Inflammatory macrophage (primary cell): ENCODE measurements at places on chromosomes 11 and 22.
A peak's percentile ranks its signal among the peaks of the same experiment; 100 is the strongest.

- DNase-seq: no peak
Observed at GRCh38 chr11:31628111-31628510, 118.5 kb downstream of the ELP4 start.

DNA sequence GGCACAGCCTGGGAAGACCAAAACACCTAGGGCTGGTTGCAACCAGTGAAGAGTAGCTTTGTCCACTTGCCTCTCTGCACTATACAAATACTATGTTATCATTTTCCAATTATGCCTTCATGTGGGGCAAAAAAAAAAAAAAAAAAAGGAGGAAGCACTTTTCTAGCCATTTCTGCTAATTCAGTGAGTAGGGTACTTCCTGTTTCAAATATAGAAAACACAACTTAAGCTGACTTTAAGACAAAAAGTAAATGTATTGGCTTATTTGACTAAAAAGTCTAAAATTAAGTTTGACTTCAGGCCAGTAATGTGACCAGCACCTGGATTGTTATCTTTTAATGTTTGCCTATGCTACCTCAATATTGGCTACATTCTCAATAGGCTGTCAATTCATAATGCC lies 15.3 kb downstream of the CCDC73 start:
- peak; percentile 56 for DNase-seq

DNA sequence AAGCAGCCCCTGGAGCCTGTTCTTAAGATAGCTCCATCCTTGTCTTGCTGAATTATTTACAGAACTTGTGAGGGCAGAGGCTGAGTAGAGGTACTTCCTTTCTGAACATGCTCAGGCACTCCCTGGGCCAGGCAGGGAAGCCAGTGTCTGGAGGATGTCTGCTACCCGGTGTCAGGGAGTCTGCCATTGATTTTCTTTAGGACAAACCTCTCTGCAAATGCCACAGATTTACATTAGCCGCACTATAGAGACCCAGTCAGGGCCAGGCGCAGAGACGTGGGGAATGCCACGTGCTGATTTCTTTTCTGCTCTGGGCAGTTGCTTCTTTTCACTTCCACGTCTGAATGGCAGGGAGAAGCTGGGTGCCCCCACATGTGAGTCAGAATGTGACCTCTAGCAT lies 585.5 kb downstream of the NTM start:
- no peak for DNase-seq

- no peak for DNase-seq
Observed at GRCh38 chr11:78070621-78071020, 7.0 kb downstream of the THRSP start.

GRCh38 chr11:64144587-64145472 lies 21.1 kb downstream of the MACROD1 start:
- DNase-seq: no peak

- DNase-seq: peak; percentile 40
Observed at GRCh38 chr11:70671083-70671482, 272.8 kb downstream of the CTTN start.

DNA sequence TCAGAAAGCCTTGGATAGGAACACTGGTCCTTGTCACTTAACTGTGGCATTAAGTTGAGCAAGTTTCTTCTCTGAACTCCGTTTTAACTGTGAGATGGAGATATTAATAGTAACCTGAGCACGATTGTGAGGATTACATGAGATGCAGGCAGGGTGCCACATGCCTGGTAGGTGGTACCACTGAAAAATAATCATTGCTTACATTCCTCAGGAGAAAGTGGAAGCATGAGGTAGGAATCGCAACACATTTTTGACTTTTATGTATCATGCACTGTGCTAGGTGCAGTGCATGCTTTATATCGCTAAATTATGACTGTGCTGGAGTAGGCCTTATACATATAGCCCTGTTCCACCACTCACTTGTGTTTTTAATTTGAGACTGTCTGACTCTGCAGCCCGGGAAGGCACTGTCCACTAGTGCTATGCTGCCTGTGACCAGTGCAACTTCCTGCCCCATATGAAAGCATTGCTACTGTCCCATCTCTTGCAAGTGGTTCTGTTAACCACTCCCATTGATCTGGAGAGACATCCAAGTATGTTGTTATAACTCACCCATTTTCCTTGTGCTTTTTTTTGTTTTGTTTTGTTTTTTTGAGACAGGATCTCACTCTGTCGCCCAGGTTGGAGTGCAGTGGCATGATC lies 1.0 kb downstream of the UQCR10 start:
- DNase-seq: peak; percentile 15

GRCh38 chr22:49042877-49043859 lies 784.5 kb downstream of the BRD1 start:
- no peak for DNase-seq

DNA sequence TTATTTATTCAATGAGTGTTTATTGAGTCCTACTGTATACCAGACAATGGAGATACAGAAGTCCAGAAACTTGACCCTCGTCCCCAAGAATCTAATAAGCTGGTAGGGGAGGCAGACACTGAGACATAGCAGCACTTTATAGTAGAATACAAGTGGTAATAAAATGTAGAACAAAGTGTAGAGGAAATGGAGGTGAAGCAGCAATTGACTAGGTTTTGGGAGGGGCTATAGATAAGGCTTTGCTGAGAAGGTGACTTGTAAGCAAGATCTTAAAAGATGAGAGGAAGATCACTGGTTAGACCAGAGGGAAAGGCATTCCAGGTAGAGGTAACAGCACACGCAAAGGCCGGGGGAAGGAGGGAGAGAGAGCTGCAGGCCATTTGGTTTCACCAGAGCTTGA lies 57.3 kb downstream of the ZBTB16 start:
- DNase-seq: no peak

- no peak for DNase-seq
Observed at GRCh38 chr11:92387859-92388258, 163.2 kb downstream of the FAT3 start.

GRCh38 chr11:59918480-59918879 lies 19.8 kb upstream of the OOSP1 start:
- no peak for DNase-seq

- no peak for DNase-seq
Observed at GRCh38 chr22:38412435-38413084, 42.4 kb downstream of the KCNJ4 start.

GRCh38 chr22:47100646-47101200 lies 338.3 kb downstream of the TBC1D22A start:
- DNase-seq: no peak

- DNase-seq: no peak
Observed at GRCh38 chr22:30222321-30222720, 24.2 kb downstream of the LIF start.

GRCh38 chr11:43360361-43361032 lies 1.8 kb downstream of the TTC17 start:
- DNase-seq: peak; percentile 70

GRCh38 chr11:128884054-128884453 lies 7.1 kb upstream of the KCNJ5 start:
- peak; percentile 49 for DNase-seq

DNA sequence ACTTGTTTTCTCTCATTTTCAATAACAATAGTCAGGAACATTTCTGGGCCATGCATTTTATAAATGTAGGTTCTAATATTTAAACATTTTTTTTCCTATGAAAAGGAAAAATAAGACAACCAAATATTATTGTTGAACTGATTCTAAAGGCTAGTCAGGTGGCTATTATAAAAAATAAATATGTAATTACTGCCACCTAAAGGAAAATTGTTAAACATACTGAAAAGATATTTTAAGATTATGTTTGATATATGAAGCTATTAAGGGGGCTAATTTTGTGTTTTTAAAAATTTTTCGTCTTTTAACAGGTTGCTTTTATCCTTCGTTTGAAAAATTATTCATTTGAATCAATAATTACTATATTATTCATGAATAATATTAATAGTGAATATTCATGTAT lies 62.2 kb upstream of the FDX1 start:
- no peak for DNase-seq

- no peak for DNase-seq
Observed at GRCh38 chr11:34181856-34182405, 76.5 kb downstream of the NAT10 start.

GRCh38 chr11:76236092-76236999 lies 30.0 kb upstream of the WNT11 start:
- peak; percentile 65 for DNase-seq

DNA sequence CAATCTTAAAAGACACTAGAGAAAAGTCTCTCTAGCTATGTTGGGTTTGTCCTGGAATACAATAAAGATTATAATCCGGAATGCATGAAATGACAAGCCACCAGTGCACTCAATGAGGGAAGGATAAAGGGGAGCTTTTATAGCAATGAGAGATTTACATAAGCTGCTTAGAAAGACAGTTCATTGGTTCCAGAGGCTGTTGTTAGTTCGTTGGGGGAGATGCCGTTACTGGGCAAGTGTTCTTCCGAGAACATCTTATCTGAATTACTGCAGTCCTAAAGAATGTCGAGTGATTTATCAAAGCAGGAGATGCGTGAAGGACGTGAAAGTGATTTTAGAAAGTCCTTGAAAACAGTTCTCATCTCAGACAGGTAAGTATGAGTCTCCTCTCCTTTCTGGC lies 33.6 kb downstream of the SYN3 start:
- DNase-seq: no peak

GRCh38 chr11:102237096-102237735 lies 80.1 kb upstream of the BIRC3 start:
- DNase-seq: no peak

GRCh38 chr11:3877364-3878257 lies 22.1 kb downstream of the STIM1 start:
- no peak for DNase-seq

GRCh38 chr22:16932577-16932976 lies 75.4 kb downstream of the GAB4 start:
- DNase-seq: no peak

DNA sequence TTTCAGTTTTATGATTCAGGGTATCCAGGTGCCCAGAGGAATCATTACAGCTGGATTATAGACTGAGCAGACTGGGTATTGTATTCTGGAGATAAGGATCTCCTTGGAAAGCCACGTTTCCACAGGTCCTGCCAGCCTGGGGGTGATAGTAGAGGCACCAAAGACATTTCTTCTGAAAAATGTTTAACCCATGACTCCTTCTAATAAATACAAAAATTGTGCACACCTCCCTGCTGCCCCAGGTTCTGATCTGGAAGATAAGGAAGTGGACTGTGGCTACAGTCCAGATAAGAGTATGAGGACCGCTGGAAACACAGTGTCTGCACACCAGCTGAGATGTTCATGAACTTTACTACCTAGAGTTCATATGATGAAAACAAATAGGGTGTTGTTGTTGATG lies 192.5 kb downstream of the DBX1 start:
- no peak for DNase-seq

GRCh38 chr11:95715777-95716241 lies 73.8 kb downstream of the FAM76B start:
- no peak for DNase-seq
